Mammary epithelial cell (primary cell): ENCODE measurements at places on chromosomes 2 and 18. TPM values are rescaled to one million over a fixed set of nuclear protein-coding genes. Genes with fewer than 3 reads are reported as not detected.

SLC16A14 gene
- total RNA-seq, result 0.67 TPM

ZAP70 gene
- 0.17 TPM for total RNA-seq

PIEZO2 gene
- not detected in 2 replicates for total RNA-seq

AMER3 gene
- total RNA-seq, result not detected

ACVR2A gene
- total RNA-seq, result 11.7 and 12.9 TPM in 2 replicates

PTPRN gene
- total RNA-seq, result not detected in 2 replicates

MDH1B gene
- 1.8 TPM for total RNA-seq

MTCL1 gene
- total RNA-seq, result 33.5 and 55.1 TPM in 2 replicates

PRSS56 gene
- not detected in 2 replicates for total RNA-seq

POMC gene
- 0.83 TPM for total RNA-seq

STARD6 gene
- total RNA-seq, result 0.49 TPM in 1 of 2 replicates, not detected in the other
